Lung (tissue), 17 donors: ENCODE measurements at places on chromosomes 3 and 15.

GRCh38 chr3:65950340-65951326 is 88.1 kb downstream of the MAGI1 start:
- no peaks in the 10 kb centered on the region for H3K36me3 ChIP-seq
- peak; percentile 39 for DNase-seq
- H3K4me3 ChIP-seq: no peak overlapping the region
- peaks cover 34% of the 10 kb centered on the region for H3K4me1 ChIP-seq
- H3K27me3 ChIP-seq: no peaks in the 10 kb centered on the region
- peak overlapping the region; percentile 55 for H3K27ac ChIP-seq

GRCh38 chr15:98843844-98844243 is 163.7 kb downstream of the PGPEP1L start:
- DNase-seq: no peak
- peaks cover 8% of the 10 kb centered on the region for H3K4me1 ChIP-seq
- H3K4me3 ChIP-seq: no peak overlapping the region

GRCh38 chr15:95450413-95450812 is 880.1 kb upstream of the NR2F2 start:
- H3K4me1 ChIP-seq: peaks cover 6% of the 10 kb centered on the region
- no peaks in the 10 kb centered on the region for H3K36me3 ChIP-seq
- no peak for DNase-seq

- H3K4me3 ChIP-seq: no peak overlapping the region
- H3K36me3 ChIP-seq: peaks cover 12% of the 10 kb centered on the region
- H3K4me1 ChIP-seq: peaks cover 16% of the 10 kb centered on the region
- peak; percentile 19 for DNase-seq
- H3K27ac ChIP-seq: no peak overlapping the region
Measured at GRCh38 chr15:89196994-89197393, 24.4 kb downstream of the RLBP1 start.

DNA sequence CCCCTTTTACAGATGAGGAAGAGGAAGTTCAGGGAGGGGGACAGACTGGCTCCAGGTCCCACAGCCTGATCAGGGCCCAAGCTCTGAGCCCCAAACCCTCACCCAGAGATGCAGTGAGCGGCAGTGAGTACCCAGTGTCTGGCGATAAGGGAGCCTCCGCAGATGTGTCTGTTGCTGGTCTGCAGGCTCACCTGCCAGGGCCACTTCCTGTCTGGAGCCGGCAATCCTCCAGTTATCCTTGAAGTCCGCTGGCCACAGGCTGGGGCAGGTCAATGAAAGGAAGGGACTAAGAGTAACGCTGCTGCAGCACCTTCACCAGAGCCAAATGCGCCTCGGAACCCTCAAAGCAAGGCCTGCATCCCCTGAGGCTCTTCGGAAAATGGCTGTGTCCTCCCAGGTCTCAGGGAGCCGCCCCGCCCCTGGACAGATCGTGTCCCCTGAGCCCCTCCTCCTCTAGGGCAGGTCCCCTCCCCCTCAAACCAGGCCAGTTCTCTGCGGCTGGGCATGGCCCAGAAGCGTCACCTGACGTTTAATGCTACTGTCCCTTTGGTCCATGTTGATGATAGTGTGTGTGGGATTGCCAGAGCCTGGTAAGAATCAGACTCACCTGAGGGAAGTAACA is 51.5 kb downstream of the MYL3 start:
- H3K4me1 ChIP-seq: peaks cover 6% of the 10 kb centered on the region
- no peaks in the 10 kb centered on the region for H3K27me3 ChIP-seq
- DNase-seq: peak; percentile 12

- no peaks in the 10 kb centered on the region for H3K36me3 ChIP-seq
- no peak overlapping the region for H3K4me3 ChIP-seq
- DNase-seq: no peak
- H3K4me1 ChIP-seq: no peaks in the 10 kb centered on the region
- H3K27me3 ChIP-seq: no peaks in the 10 kb centered on the region
Measured at GRCh38 chr3:148598619-148599018, 99.1 kb upstream of the AGTR1 start.

GRCh38 chr3:43054754-43055153 is 51.1 kb downstream of the POMGNT2 start:
- no peaks in the 10 kb centered on the region for H3K27me3 ChIP-seq
- H3K4me1 ChIP-seq: no peaks in the 10 kb centered on the region
- H3K36me3 ChIP-seq: no peaks in the 10 kb centered on the region
- no peak for DNase-seq
- H3K27ac ChIP-seq: no peak overlapping the region

GRCh38 chr3:114213292-114213626 is 24.1 kb downstream of the ZNF80 start:
- no peak overlapping the region for H3K27ac ChIP-seq
- H3K36me3 ChIP-seq: no peaks in the 10 kb centered on the region
- no peaks in the 10 kb centered on the region for H3K27me3 ChIP-seq
- H3K4me3 ChIP-seq: no peak overlapping the region
- H3K4me1 ChIP-seq: no peaks in the 10 kb centered on the region

DNA sequence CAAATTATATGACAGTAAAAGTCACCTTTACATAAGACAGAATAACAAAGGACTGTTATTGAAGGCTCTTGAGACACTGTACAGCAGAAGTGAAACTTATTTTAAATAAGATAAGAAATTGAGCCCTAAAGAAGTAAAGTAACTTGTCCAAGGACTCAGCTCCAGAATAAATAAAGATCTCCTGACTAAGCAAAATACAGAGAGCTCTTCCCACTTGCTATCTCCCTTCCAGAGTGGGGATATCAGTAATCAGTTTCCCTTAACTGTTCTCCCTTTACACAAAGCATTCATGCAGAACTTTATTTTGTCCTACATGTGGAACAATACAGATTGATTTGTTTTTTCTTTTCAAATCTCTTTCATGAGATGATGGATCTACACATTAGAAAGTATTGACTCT is 129.5 kb upstream of the BHLHE40 start:
- H3K4me1 ChIP-seq: no peaks in the 10 kb centered on the region
- no peaks in the 10 kb centered on the region for H3K27me3 ChIP-seq

DNA sequence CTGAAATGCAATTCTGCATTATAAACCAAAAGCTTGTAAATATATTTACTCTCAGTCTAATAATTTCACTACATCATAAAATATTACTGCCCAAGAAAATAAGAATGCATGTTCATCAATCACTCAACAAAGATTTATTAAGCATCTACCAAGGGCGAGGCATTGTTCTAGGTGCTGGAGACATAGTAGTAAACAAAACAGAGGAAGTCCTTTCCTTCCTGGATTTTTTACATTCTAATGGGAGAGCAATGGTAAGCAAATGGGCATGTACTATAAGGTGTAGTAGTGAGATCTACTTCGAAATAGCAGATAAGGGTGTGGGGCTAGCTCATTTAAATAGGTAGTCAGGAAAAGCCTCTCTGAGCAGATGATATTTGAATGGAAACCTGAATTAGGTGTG is 10.8 kb upstream of the ZFYVE19 start:
- no peaks in the 10 kb centered on the region for H3K36me3 ChIP-seq
- H3K4me3 ChIP-seq: no peak overlapping the region
- H3K27ac ChIP-seq: no peak overlapping the region
- no peaks in the 10 kb centered on the region for H3K4me1 ChIP-seq
- no peak for DNase-seq

- no peak overlapping the region for H3K4me3 ChIP-seq
- peaks cover 4% of the 10 kb centered on the region for H3K27me3 ChIP-seq
- no peaks in the 10 kb centered on the region for H3K4me1 ChIP-seq
- peak; percentile 11 for DNase-seq
- no peaks in the 10 kb centered on the region for H3K36me3 ChIP-seq
Measured at GRCh38 chr3:126551121-126551838, 7.5 kb downstream of the C3orf22 start.

GRCh38 chr3:149844091-149844490 is 31.1 kb downstream of the RNF13 start:
- H3K27ac ChIP-seq: no peak overlapping the region
- DNase-seq: no peak

GRCh38 chr3:40258555-40258954 is 51.0 kb upstream of the EIF1B start:
- H3K36me3 ChIP-seq: no peaks in the 10 kb centered on the region
- no peak overlapping the region for H3K4me3 ChIP-seq
- DNase-seq: no peak
- H3K27me3 ChIP-seq: no peaks in the 10 kb centered on the region
- H3K27ac ChIP-seq: no peak overlapping the region

- no peak within 1 kb of the TSS for H3K4me3 ChIP-seq
- H3K36me3 ChIP-seq: no peaks in the 10 kb centered on the region
- H3K27me3 ChIP-seq: no peaks in the 10 kb centered on the region
- H3K27ac ChIP-seq: no peak within 1 kb of the TSS
- DNase-seq: no peak
Measured at GRCh38 chr3:184031187-184031792, at the start of gene HTR3D. Gene HTR3D (plus strand): TSS chr3:184031742. CDS start chr3:184031742, 0 bp downstream.

- peaks cover 19% of the 10 kb centered on the region for H3K36me3 ChIP-seq
- no peak overlapping the region for H3K27ac ChIP-seq
- DNase-seq: peak; percentile 57
- no peak overlapping the region for H3K4me3 ChIP-seq
- peaks cover 16% of the 10 kb centered on the region for H3K4me1 ChIP-seq
Measured at GRCh38 chr3:11808231-11808630, 38.5 kb downstream of the TAMM41 start.

GRCh38 chr3:167084545-167084944 is 295.6 kb downstream of the ZBBX start:
- no peak overlapping the region for H3K27ac ChIP-seq
- H3K4me1 ChIP-seq: no peaks in the 10 kb centered on the region
- H3K27me3 ChIP-seq: no peaks in the 10 kb centered on the region
- no peak overlapping the region for H3K4me3 ChIP-seq
- DNase-seq: peak; percentile 10

DNA sequence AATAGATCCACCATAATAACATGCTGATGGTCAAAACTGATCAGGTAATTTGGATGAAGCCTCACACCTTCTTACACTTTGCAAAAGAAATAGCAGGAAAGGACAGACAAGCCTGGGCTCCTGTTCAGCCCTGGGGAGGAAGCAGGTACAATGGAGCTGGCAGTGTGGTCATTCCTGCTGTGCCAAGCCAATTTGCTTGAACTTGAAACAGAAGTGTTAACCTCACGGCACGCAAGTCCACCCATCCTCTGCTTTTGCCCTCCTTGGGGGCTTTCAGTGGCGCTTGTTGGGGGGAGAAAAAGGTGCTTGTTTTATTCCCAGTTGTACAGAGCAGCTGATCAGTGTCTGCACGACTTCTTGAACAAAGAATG is 36.8 kb upstream of the RFTN1 start:
- H3K4me3 ChIP-seq: no peak overlapping the region
- H3K36me3 ChIP-seq: no peaks in the 10 kb centered on the region
- peaks cover 7% of the 10 kb centered on the region for H3K4me1 ChIP-seq
- DNase-seq: peak; percentile 26

- no peaks in the 10 kb centered on the region for H3K4me1 ChIP-seq
- H3K36me3 ChIP-seq: no peaks in the 10 kb centered on the region
- DNase-seq: peak; percentile 32
- H3K27ac ChIP-seq: no peak overlapping the region
Measured at GRCh38 chr3:123194552-123194951, 7.2 kb upstream of the SEC22A start.

DNA sequence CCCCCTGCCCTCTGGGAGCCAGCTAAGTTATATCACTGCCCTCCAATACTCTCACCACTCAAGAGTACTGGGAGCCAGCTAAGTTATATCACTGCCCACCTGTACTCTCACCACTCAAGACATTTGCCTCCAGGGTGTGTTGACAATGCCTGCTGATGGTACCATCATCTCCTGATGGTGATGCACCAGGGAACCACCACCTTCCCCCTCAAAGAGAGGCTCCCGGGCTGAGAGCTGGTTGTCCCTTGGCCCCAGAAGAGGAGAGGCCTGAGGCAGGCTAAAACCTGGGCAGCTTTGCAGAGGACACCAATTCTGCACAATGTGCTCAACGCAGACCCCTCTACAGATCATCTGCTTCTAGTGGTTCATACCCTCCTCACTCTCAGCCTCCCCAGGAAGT is 7.5 kb upstream of the HAPLN3 start:
- H3K27me3 ChIP-seq: no peaks in the 10 kb centered on the region
- DNase-seq: no peak
- peaks cover 18% of the 10 kb centered on the region for H3K36me3 ChIP-seq
- no peak overlapping the region for H3K4me3 ChIP-seq
- H3K4me1 ChIP-seq: peaks cover 1% of the 10 kb centered on the region

GRCh38 chr3:733313-733712 is 359.5 kb upstream of the CNTN6 start:
- H3K27me3 ChIP-seq: no peaks in the 10 kb centered on the region
- H3K27ac ChIP-seq: no peak overlapping the region
- H3K36me3 ChIP-seq: no peaks in the 10 kb centered on the region
- no peak for DNase-seq
- no peak overlapping the region for H3K4me3 ChIP-seq
- H3K4me1 ChIP-seq: no peaks in the 10 kb centered on the region

GRCh38 chr3:72265256-72266015 is 480.5 kb upstream of the PROK2 start:
- no peak overlapping the region for H3K27ac ChIP-seq
- no peak overlapping the region for H3K4me3 ChIP-seq
- DNase-seq: peak; percentile 61
- no peaks in the 10 kb centered on the region for H3K36me3 ChIP-seq

DNA sequence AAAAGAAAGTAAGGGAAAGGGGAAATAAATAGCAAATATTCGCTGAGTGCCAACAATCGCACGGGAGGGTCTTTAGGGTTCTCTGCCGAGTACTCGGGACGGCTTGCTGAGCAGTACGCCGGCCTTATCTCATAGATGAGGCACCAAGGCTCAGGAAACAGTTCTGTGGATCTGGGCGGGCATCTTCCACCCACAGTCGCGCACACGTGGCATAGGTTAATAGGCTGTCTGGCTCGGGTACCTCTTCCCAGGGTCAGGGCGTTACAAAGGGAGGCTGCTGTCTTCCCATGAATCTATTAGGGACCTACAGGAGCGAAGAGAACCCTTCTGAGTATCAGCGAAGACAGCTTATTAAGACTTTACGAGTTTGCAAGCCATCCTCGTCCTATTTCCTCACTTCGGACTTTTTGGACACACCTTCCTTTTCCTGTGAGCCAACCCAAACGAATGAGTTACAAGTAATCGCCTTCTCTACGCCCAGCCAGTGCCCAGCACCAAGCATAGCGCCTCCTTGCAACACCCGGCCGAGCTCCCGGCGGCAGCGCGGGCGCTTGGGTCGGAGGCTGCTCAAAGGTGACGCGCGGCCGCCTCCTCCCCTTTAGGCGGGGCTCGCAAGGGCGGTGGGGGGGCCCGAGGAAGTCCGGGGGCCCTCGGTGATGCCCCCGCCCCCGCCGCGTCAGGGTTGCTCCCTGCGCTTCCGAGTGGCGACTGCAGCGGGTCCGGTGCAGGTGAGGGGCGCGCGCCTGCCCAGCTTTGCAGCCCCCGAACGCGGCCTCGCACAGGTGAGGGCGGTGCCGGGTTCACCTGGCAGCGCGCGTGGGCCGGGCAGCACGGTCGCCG is at the start of gene MCTP2:
TSS of gene MCTP2 (plus strand) at position 679 of the 840 bp plus-strand sequence. CDS start 66,705 bp downstream, outside the sequence.
- peak within 1 kb of the TSS; percentile 62 for H3K4me3 ChIP-seq
- peak; percentile 73 for DNase-seq
- no peaks in the 10 kb centered on the region for H3K27me3 ChIP-seq
- peak within 1 kb of the TSS; percentile 94 for H3K27ac ChIP-seq

- no peak overlapping the region for H3K4me3 ChIP-seq
- H3K27me3 ChIP-seq: no peaks in the 10 kb centered on the region
- no peaks in the 10 kb centered on the region for H3K4me1 ChIP-seq
- H3K27ac ChIP-seq: no peak overlapping the region
Measured at GRCh38 chr15:79349525-79349924, 38.6 kb downstream of the TMED3 start.

- no peaks in the 10 kb centered on the region for H3K27me3 ChIP-seq
- no peaks in the 10 kb centered on the region for H3K4me1 ChIP-seq
- no peak overlapping the region for H3K4me3 ChIP-seq
- no peak for DNase-seq
Measured at GRCh38 chr3:102715030-102715697, 280.3 kb downstream of the ZPLD1 start.

GRCh38 chr3:186152889-186153292 is 44.0 kb upstream of the ETV5 start:
- no peak overlapping the region for H3K4me3 ChIP-seq
- no peaks in the 10 kb centered on the region for H3K36me3 ChIP-seq
- H3K27me3 ChIP-seq: no peaks in the 10 kb centered on the region
